ENCODE measurements at places on chromosomes 3 and 15.

GRCh38 chr3:34727700-34728099 lies 911.6 kb upstream of the ARPP21 start:
- H3K27ac ChIP-seq = no peak overlapping the region
- no peaks in the 10 kb centered on the region for H3K36me3 ChIP-seq
- no peaks in the 10 kb centered on the region for H3K4me1 ChIP-seq
- no peak overlapping the region for H3K4me3 ChIP-seq

DNA sequence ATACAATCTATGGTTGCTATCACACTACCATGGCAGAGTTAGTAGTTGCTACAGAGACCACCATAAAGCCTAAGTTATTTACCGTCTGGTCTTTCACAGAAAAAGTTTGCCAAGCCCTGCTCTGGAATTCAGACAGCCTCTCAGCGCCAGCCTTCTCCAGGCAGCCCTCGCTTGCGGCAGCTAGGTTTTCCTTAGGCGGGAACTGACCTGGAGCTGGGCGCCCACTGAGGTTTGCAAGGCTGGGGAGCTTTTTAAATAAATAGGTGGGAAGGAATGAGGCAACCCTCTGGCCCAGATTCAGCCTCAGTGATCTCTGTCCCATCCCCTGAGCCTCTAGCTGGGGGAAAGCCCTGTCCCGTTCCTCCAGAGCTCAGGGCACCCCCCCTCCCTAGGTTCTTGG lies 1.2 kb downstream of the CTSH start:
- no peak for DNase-seq
- no peaks in the 10 kb centered on the region for H3K27me3 ChIP-seq
- no peak overlapping the region for H3K27ac ChIP-seq
- no peaks in the 10 kb centered on the region for H3K36me3 ChIP-seq

- no peak overlapping the region for H3K27ac ChIP-seq
- no peak overlapping the region for H3K4me3 ChIP-seq
- peaks cover 24% of the 10 kb centered on the region for H3K4me1 ChIP-seq
- DNase-seq = no peak
- H3K27me3 ChIP-seq = no peaks in the 10 kb centered on the region
Measured at GRCh38 chr3:101720851-101721840, 3.3 kb upstream of the CEP97 start.

DNA sequence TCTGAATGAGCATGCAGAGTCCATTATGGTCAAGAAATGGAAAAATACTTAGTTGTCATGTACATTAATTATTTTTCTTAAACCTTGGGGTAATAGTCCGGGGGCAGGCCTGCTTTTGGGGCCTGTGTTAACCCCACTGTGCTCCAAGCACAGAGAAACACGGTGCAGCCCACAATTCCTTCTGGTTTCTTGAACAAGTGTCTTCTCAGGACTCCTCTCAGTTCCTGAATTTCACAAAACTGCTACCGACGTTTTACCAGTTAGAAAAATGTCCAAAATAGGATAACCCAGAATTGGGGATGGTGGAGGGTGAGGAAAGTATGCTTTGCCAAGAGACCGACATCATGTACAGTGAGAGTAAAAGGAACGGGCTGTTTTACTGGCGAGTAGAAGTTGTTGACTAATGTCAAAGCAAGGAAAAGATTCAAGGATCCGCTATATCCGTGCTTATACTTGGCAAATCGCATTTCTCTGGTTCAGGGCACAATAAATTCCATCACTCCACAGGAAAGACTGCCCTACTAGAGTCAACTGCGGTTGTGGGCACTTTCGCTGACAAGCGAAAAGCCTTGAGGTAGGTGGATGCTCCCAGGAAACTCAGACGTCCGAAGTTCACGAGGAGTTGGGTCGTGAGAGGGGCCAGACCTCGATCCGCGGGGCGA lies 495 bp upstream of the NXPE3 start:
- peaks cover 8% of the 10 kb centered on the region for H3K36me3 ChIP-seq
- no peak for DNase-seq
- peak overlapping the region; percentile 66 for H3K4me3 ChIP-seq
- peak overlapping the region; percentile 90 for H3K27ac ChIP-seq

- H3K4me3 ChIP-seq = no peak overlapping the region
- DNase-seq = no peak
- no peaks in the 10 kb centered on the region for H3K36me3 ChIP-seq
- H3K4me1 ChIP-seq = no peaks in the 10 kb centered on the region
Measured at GRCh38 chr15:85091990-85092389, 110.3 kb downstream of the PDE8A start.

- no peaks in the 10 kb centered on the region for H3K4me1 ChIP-seq
- H3K27me3 ChIP-seq = peaks cover 13% of the 10 kb centered on the region
- H3K36me3 ChIP-seq = no peaks in the 10 kb centered on the region
Measured at GRCh38 chr15:29921130-29921601, 98.9 kb upstream of the TJP1 start.

DNA sequence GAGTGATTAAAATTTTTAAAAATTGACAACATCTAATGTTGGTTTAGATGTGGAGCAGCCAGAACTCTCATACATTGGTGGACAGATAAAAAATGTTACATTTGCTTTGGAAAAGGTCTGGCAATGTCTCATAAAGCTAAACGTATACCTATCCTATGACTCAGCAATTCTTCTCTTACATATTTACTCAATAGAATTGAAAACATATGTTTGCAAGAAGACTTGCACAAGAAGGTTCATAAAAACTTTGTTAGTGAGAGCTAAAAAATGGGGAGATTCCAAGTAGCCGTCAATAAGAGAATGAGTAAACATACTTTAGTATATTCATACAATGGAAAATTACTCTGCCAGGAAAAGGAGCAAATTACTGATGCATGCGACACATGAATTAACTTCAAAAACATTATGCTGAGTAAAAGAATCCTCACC lies 30.0 kb downstream of the MASP1 start:
- no peak overlapping the region for H3K27ac ChIP-seq
- DNase-seq = no peak
- peaks cover 21% of the 10 kb centered on the region for H3K27me3 ChIP-seq
- no peak overlapping the region for H3K4me3 ChIP-seq
- no peaks in the 10 kb centered on the region for H3K36me3 ChIP-seq
- H3K4me1 ChIP-seq = no peaks in the 10 kb centered on the region

DNA sequence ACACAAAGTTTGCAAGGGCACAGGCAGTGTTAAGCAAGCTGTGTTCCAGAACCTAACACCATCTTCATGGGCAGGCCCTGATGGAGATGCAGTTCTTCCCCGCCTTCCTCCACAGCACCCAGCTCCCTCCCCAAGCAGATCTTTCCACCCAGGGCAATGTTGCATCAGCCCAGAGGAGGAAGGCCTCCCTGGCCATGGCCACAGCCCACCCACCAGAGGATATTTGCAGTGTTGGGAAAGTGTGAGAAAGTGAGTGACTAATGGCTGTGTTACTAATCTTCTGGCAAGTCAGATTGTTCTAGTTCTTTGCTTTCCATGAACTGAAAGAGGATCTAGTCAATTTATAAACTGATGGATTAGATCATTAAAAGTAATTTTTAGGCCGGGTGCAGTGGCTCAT lies 42.0 kb upstream of the ATP10A start:
- H3K27me3 ChIP-seq = no peaks in the 10 kb centered on the region
- no peaks in the 10 kb centered on the region for H3K4me1 ChIP-seq
- no peak overlapping the region for H3K4me3 ChIP-seq
- no peak overlapping the region for H3K27ac ChIP-seq
- DNase-seq = no peak
- no peaks in the 10 kb centered on the region for H3K36me3 ChIP-seq

DNA sequence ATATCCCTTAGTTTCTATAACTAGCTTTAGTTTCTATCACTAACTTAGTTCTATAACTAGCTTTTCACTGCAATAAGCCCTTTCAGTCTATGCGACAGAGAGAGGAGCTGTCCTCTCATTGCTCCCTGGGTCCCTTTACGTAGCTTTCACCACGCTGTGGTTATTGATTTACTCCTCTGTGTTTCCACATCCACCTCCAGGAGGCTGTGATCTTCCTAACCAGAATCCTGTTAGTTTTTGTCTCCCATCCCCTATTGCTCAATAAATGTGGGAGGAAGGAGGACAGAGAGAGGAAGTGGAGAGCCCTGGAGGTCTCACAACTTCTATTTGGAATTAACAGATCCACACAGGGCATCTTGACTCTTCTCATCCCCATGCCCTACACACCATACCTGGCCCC lies 1036.1 kb downstream of the MCTP2 start:
- H3K4me3 ChIP-seq = no peak overlapping the region
- peaks cover 4% of the 10 kb centered on the region for H3K27me3 ChIP-seq
- no peaks in the 10 kb centered on the region for H3K36me3 ChIP-seq
- H3K4me1 ChIP-seq = no peaks in the 10 kb centered on the region

- H3K27me3 ChIP-seq = peaks cover 16% of the 10 kb centered on the region
- H3K27ac ChIP-seq = no peak overlapping the region
- peaks cover 4% of the 10 kb centered on the region for H3K4me1 ChIP-seq
- no peaks in the 10 kb centered on the region for H3K36me3 ChIP-seq
- no peak overlapping the region for H3K4me3 ChIP-seq
Measured at GRCh38 chr3:195012571-195012970, 258.4 kb downstream of the XXYLT1 start.

DNA sequence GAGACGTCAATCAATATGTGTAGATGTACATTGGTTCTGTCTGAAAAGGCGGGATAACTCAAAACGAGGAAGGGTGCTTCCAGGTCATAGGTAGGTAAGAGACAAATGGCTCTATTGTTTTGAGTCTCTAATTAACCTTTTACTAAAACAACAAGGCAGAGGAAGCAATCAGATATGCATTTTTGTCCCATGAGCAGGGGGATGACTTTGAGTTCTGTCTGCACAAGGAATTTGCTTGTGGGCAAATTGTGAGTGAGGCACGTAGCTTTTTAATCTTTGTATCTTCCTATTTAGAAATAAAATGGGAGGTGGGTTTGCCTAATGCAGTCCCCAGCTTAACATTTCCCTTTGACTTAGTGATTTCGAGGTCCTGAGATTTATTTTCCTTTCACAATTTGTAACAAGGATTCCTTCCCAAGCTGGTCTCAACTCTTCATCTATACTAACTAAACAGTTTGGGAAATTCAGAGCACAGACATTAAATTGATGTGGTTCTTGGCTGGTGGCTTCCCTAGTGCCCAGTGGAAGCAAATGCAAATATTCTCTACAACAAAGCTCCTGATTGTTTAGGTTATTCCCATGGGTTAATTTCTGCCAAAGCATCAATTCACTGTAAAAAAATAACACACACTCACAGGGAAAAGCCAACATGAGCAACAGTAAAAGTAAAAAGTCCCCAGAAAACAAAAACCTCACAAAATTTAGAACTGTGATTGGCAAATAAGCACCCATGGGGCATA lies 738.8 kb upstream of the SGO1 start:
- H3K27me3 ChIP-seq = no peaks in the 10 kb centered on the region
- DNase-seq = no peak
- no peaks in the 10 kb centered on the region for H3K4me1 ChIP-seq
- no peak overlapping the region for H3K27ac ChIP-seq

- no peaks in the 10 kb centered on the region for H3K27me3 ChIP-seq
- no peaks in the 10 kb centered on the region for H3K36me3 ChIP-seq
- H3K4me3 ChIP-seq = no peak overlapping the region
- DNase-seq = no peak
Measured at GRCh38 chr3:3059645-3060044, 50.5 kb downstream of the IL5RA start.

- H3K4me1 ChIP-seq = no peaks in the 10 kb centered on the region
- peaks cover under 1% of the 10 kb centered on the region for H3K36me3 ChIP-seq
- H3K27me3 ChIP-seq = no peaks in the 10 kb centered on the region
- no peak for DNase-seq
- no peak overlapping the region for H3K27ac ChIP-seq
- no peak overlapping the region for H3K4me3 ChIP-seq
Measured at GRCh38 chr15:49223536-49224274, 53.7 kb downstream of the GALK2 start.

DNA sequence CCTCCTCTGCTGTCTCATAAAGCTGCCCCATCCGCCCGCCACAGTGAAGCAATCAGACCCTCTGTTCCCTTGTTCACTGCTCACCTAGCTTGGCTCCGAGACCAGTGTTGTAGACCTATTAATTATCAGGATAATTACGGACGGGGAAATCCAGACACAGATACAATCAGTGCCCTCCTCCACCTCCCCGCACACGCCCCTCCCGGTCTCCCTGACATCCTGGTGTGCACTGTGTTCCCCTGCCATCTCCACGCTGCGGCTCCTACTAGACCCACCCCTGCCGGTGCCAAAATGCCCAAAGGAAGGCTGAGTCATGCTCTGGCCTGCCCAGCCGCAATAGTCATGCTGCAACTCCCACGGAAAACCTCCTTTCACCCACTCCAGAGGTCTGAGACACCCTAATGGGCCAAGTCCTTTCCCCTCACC lies 277.3 kb upstream of the TLE3 start:
- DNase-seq = no peak
- H3K27me3 ChIP-seq = no peaks in the 10 kb centered on the region
- no peak overlapping the region for H3K4me3 ChIP-seq
- no peak overlapping the region for H3K27ac ChIP-seq
- no peaks in the 10 kb centered on the region for H3K36me3 ChIP-seq

DNA sequence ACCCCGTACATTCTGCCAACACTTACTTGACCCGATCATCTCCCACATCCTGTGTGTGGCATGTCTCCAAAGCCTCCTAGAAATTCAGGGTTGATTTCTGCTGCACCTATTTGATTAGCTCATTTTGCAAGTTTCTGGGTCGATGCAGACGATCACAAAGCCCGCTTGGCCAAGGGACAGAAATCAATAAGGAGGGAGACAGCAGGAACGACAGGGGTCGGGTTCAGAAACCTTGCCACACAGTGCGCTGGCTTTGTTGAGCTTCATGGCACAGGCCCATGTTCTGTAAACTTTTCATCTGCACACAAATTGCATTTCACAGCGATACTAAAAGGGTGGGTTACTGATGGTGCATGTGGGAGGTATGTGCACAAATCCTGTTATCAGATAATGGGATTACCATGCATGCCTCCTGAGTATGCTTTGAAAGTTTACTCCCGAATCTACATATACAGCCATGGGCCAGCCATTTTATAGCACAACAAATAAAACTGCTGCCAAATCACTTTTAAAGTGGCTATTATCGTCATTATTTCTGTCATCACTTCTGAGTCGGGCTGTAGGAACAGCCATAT lies 95.9 kb upstream of the ATP11B start:
- H3K4me3 ChIP-seq = no peak overlapping the region
- DNase-seq = no peak
- no peaks in the 10 kb centered on the region for H3K36me3 ChIP-seq
- H3K27ac ChIP-seq = no peak overlapping the region
- H3K4me1 ChIP-seq = no peaks in the 10 kb centered on the region

DNA sequence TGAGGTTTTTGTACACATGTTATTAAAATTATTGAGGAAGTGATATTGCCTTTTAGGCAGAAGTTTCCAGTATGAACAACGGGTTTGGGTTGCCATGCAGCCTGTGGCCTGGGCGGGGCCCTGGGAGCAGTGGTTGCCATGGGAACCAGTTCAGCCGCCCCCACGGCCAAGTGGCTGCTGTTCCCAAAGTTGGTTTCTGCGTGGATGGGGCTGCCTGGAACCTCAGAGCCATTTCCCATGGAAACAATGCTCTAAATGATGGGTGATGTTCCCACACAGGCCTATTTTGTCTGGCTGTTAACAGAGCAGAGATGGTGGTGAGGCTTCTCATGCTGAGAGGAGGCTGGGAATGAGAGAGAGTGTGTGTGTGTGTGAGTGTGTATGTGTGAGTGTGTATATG lies 19.5 kb downstream of the MRAS start:
- H3K36me3 ChIP-seq = no peaks in the 10 kb centered on the region
- no peaks in the 10 kb centered on the region for H3K27me3 ChIP-seq
- no peaks in the 10 kb centered on the region for H3K4me1 ChIP-seq

GRCh38 chr3:114928989-114929640 lies 218.0 kb downstream of the ZBTB20 start:
- H3K4me3 ChIP-seq = no peak overlapping the region
- DNase-seq = no peak
- no peaks in the 10 kb centered on the region for H3K27me3 ChIP-seq
- no peak overlapping the region for H3K27ac ChIP-seq

GRCh38 chr15:72732516-72732915 lies 46.5 kb downstream of the BBS4 start:
- DNase-seq = no peak
- no peaks in the 10 kb centered on the region for H3K27me3 ChIP-seq
- H3K4me3 ChIP-seq = no peak overlapping the region
- H3K27ac ChIP-seq = no peak overlapping the region
- no peaks in the 10 kb centered on the region for H3K4me1 ChIP-seq
- peaks cover 23% of the 10 kb centered on the region for H3K36me3 ChIP-seq

All from DND-41 (cell line).